ENCODE measurements at places on chromosomes 2 and 18.

DNA sequence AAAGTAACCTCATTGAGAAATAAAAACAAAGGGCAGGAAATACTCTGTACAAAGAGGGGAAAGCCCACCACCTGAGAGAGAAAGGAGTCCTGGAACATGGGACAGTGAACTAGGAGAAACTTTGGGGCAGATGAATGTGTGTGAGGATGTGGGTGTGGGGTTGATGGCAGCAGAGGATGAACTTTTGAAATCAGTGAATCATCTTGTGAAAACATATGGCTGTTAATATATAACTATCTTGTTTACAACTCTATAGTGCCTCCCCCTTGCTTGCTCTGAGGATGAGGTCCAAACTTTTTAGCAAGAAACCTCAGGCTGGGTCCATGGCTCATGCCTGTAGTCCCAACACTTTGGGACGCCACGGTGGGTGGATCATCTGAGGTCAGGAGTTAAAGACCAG is 171.8 kb upstream of the LHCGR start:
- DNase-seq = no peak

DNA sequence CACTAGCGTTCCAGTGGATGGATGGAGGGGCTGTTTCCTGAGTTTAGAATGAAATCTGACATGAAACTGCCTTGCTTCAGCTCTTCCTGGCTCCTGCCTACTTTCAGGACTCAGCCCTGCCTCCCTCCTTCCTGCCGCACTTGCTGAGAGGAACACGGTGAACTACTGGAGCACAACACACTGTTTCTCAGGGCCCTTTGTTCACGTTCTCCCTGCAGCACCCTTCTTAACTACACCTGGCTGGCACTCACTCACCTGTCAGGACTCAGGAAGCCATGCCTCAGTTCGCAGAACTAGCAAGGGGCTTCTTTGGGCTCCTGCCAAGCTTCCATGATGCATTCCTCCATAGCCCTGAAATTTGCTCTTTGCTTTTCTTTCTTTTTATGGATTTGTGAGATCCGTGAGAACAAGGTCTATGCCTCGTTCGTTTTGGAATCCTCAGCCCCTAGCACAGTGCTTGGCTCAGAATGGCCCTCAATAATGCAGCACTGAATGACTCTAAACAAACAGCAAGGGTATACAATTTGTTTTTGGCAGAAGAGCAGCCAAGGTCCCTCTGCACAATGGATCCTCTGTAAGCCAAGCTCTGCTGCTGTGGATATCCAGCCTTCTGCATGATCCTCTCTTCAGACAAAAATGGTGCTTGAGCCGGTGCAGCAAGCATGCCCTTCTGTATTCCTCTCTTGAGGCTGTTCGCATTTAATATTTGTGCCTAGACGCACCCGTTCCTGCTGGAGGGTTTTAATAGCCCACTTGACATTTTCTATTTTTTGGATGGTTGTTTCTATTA is 357.0 kb downstream of the TSN start:
- DNase-seq = no peak

GRCh38 chr2:96082211-96083063 is 33.9 kb downstream of the ADRA2B start:
- DNase-seq = no peak

DNA sequence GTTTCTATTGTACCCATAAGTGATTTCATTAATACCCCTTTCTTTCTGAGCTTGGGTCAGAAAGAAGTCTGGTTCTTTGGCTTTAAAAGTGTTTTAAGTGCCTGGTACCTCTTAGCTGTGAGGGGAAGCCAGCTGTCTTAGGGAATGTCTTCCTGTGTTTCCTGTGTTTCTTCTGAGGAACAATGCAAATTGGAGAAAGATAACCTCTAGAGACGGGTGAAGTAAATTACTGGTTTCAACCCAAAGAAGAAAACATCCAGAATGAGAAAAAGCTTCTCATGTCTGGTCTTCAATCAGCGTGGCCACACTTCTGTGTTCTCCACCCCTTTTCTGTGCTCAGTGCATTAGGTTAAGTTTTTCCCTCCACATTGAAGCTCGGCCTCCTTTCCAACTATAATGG is 10.2 kb upstream of the CHN1 start:
- no peak for DNase-seq

DNA sequence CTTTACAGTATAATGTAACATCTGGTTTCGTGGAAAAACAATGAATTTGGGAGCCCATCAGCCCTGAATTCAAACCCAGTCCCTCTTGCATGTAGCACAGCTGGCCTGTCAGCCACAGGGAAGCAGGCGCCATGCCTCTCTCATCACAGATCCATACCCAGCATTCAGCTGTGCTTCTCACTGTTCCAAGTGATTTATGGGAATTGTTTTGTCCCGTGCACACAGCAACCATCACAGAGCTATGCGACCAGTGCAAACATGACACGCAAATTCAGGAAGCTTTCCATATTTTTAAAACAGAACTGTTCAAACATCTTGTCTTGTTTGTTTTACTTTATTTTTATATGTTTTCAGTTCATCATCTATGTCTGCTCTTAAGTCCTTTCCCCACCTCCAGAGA is 496.1 kb downstream of the EIPR1 start:
- no peak for DNase-seq

Data from amniotic stem cell (primary cell).